ENCODE measurements at places on chromosomes 5 and 9.

DNA sequence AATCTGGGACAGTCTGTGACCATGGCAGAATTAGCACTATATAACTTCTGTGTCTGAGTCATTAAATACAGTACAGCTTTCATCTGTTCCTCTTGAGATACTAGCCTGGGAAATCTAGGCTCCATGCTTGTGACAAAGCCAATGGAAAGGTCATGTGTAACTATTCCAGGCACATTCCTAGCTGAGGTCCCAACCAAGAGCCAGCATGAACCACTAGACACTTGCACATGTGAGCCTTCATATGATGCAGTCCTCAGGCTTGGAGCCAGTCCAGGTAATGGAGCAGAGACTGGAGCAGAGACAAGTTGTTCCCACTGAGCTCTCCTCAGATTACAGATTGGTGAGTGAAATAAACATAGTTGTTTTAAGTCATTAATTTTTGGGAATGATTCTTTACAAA, 412.4 kb upstream of the ZNF462 start:
- DNase-seq: no peak

DNA sequence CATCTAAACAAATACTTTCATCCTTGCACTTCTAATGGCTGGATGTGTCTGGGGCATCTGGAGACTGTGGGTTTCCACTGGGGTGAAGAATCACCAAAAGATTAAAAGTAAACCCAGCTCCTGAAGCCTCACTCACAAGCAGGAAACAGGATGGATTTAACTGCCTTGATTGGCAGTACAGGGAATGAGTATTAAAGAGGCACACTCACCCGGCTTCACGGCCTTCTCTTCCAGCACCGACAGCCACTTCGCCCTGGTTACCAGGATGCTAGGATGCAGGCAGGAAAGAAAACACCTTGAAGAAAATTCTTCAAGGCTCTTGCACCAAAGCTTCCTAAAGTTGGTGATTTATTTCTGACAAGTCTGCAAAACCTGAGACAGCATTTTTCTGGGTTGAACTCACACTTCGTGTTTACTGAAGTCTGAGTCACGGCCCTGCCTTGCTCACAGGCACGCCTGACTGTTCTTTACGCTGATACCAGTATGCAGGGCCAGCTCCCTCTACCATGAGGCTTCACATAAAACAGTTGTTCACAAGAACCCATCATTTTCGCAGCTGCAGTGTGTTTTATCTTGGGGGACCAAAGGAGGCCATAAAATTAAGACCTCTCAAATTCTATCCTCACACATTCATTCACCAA, 56.5 kb upstream of the ZNF354A start:
- no peak for DNase-seq

DNA sequence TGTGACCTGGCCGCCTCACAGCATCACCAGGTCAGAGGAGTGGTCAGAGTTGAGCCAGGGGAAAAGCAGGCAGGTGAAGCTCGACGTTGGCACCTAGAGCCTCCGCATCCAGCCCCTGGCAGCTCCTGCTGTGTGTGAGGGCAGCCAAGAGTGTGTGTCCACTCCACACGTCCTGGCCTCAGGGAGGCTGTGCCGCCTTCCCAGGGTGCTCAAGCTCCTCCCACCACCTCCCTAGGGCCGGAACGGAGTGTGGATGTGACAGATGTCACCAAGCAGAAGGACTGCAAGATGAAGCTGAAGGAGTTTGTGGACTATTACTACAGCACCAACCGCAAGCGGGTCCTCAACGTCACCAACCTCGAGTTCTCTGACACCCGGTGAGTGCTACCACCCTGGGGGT, 72.5 kb downstream of the PHF2 start:
- DNase-seq: no peak

- no peak for DNase-seq
Observed at GRCh38 chr5:85998656-85999055, 619.1 kb upstream of the COX7C start.

DNA sequence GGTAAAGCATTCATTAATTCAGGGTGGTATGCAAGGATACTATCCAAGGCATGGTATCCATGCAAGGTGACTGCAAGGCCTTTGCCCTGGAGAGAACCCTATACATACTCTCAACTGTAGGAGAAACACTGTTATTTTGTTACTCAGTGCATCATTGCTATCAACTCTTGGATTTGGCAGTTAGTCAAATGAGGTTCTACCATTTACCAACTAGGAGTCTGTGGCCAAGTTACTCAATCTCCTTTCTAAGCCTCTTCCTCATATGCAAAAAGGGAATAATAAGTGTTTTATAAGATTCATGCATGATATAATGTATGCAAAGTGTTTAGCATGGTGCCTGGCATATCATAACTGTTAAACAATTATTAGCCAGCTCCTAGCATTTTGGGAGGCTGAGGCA, 4.0 kb downstream of the PCDHGC3 start:
- no peak for DNase-seq

DNA sequence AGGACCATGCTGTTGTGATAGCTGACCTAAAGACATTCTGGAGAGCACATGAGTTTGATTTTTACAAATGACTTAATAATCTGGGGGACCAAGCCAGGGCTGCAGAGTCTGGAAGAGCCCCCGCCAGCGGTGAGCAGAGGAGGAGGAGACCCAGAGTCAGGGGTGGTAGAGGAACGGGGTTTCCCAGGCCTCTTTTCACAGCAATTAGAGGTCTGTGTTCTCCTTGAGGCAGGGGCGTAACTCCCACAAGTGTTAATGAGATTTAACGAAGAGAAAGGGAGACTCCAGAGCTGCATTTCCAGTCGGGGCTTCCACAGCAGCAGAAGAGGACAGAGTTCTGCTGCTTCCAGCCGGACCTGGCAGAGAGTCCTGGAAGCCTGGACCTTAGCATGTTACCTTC, 137.9 kb upstream of the SLC24A2 start:
- DNase-seq: no peak

- no peak for DNase-seq
Observed at GRCh38 chr5:74616236-74617146, 24.0 kb downstream of the ENC1 start.

GRCh38 chr9:27655441-27655840, 82.2 kb upstream of the C9orf72 start:
- no peak for DNase-seq

- DNase-seq: no peak
Observed at GRCh38 chr9:130354806-130355205, 89.2 kb downstream of the HMCN2 start.

- no peak for DNase-seq
Observed at GRCh38 chr9:38024036-38024681, 44.9 kb downstream of the SHB start.

GRCh38 chr5:107955321-107955720, 284.6 kb upstream of the EFNA5 start:
- DNase-seq: no peak

- no peak for DNase-seq
Observed at GRCh38 chr9:117938086-117938485, 233.9 kb downstream of the TLR4 start.

DNA sequence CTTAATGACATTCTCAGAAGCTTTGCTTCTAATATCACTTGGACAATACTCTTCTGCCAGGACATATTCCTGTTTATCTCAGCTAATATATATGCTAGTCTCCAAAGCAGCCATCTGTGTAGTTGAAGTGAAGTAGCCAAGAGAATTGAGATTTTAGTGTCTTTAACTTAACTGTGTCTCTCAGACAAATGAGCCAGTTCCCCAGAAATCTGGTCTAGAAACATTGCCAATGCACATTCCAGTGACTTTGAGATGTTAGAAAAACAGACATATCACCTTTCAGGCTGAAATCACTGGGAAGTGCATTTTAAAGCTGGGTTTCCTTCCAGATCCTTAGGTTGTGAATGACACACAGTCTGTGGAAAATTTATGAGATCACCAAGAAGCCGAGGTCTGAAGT, 114.6 kb downstream of the MTX3 start:
- DNase-seq: no peak

DNA sequence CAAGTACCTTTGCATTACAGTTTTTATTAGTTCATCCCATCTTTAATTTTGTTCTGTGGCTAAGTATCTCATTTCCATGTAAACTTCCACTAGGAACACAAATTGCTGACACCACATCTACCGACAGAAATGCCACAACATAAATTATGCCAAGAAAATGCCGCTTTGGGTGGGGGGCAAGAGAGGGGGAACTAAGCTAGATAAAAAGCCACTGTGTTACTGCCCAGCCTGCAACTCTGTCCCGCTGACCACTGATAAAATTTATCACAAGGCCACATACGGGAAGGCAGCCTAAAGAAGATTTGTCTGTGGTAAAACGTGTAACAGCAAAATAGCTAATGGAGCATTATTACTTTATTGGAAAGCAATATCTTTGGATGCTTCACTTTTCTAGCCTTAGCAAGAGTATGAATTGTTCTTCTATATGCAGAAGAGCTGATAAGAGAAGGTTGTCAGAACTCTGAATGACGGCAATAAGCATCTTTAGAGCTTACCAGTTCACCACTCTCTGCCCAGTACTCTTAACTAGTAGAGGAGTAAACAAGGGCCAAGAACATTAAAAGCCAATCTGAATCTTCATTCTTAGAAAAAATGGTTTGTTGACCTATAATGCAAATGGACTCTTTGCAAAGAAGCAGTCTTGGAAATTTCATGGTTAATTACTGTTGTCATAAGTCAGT, 172.2 kb upstream of the MEF2C start:
- no peak for DNase-seq

GRCh38 chr5:95845391-95845790, 22.9 kb upstream of the GLRX start:
- no peak for DNase-seq

DNA sequence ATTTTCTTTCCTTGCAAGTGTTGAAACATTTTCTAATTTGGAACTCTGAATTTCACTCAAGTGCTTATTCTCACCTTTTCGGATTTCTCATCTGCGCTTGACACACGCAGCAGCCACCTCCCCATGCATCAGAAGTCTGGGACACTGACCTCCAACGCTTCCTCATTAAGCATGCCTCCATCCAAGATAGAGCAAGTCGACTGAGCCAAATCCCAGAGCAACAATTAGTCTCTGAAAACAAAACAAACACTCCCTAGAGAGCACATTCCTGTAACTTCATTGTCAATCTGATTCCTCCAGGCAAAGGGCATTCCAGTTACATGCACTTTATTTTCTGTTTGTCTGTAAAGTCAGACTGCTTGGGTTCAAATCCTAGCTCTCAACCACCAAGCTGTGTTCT, 5.7 kb downstream of the CD180 start:
- DNase-seq: no peak

GRCh38 chr5:17666726-17667235, 32.5 kb downstream of the TAF11L14 start:
- DNase-seq: no peak

DNA sequence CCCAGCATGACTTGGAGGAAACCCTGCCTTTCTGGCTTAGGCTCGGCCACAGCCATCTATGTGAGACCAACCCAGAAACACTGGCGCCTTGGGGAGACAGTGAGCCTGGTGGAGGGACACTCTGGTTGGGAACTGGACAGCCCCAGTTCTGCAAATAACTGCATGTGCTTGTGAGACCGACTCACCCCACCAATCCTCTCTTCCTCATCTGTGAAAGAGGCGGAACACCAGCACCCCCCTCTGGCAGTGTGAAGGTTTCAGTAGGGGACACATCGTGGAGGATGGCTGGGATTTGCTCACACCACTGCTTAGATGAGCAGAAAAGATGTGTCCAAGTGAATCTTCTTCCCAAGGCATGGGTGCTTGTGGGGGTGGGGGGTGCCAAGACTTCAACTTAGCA, 43.4 kb upstream of the N4BP3 start:
- DNase-seq: no peak

DNA sequence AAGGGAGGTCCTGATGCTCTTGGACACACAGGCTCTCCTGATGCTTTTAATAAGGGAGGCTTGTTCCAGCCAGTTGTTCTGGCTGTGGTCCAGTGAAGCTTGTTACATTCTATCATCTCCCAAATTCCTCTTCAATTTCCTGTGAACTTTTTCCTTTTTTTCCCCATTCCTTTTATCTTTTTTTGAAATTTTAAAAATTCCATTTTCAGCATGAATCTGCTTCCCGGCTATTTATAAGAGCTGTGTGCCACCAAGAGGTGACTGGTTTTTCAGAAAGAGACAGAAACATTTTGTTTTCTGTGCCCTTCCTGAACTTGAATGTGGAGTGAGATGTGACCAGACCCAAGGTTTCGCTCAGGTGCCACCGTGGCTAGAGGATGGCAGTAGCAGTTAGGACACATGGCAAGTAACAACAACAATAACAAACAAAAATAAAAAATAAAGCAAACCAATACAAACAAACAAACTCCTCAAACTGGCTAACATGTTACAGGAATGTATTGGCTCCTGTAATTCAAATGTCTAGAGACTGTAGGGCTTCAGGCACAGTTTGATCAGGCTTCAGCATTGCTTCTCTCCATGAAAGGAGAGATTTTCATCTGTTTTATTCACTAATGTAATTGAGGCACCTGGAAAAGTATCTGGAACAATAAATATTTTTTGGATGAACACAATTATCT, 121.1 kb downstream of the BOD1 start:
- DNase-seq: no peak

GRCh38 chr9:129542741-129543140, 78.2 kb downstream of the C9orf50 start:
- DNase-seq: no peak

- no peak for DNase-seq
Observed at GRCh38 chr9:9142001-9142400, 1342.4 kb upstream of the DMAC1 start.

- no peak for DNase-seq
Observed at GRCh38 chr9:104025104-104025503, 69.0 kb upstream of the SMC2 start.

- no peak for DNase-seq
Observed at GRCh38 chr5:3122985-3123762, 371.7 kb upstream of the IRX2 start.

- DNase-seq: no peak
Observed at GRCh38 chr5:134240421-134240962, 14.6 kb upstream of the PPP2CA start.

DNA sequence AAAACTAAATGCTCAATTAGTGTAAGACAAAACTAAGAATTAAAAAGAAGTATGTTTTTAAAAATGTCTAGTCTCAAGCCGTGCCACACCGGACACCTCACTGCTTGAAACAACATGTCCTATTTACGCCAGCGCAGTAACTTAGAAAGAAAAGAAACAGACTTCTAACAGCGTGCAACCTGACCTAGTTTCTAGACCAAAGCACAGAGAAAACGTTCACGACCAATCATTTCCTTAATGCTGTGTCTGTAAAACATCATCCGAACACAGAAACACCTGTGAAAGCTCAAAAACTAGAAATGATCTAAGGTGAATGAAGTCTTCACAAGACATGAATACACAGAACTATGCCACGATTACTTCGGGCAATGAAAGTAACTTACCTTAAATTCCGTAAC, 4.0 kb downstream of the BRD9 start:
- DNase-seq: no peak

DNA sequence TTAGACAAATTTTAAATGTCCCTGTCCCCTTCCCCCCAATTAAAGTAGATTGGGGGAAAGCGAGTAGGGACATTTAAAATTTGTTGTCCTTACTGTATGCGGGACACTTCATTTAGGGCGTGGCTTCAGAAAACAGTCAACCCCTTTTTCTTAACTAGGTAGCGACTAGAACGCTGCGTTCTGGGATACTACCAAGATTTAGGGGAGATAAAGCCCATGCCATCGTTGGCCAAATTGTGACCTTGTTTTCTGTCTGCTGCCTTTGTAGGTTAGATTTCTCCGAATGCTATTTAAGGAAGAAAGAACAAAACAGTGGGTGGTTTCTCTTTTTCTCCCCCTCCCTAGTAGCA, 1.2 kb downstream of the CKS2 start:
- DNase-seq: no peak

All from cortex of kidney (tissue), 1 donor.